ENCODE measurements at places on chromosomes 13 and 19.

DNA sequence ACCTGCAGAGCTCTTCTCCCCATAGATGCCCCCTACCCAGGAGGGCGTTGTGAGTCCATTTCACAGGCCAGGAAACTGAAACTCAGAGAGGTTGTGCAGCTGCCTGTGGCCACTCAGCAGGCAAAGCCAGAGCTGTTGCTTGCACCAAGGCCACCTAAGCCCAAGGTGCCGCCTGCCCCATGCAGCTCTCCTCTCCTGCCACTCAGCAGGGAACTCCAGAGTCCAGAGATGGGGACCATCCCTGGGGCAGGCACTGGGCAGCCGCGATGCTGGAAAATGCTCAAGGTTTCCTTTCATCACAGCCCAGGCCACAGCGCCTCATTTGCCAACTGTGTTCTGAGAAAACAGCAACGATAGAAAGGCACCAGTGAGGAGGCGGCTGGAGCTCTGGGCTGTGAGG lies 41.0 kb upstream of the PEPD start:
- DNase-seq, result no peak

GRCh38 chr13:60312851-60313505 lies 84.0 kb upstream of the TDRD3 start:
- DNase-seq, result no peak

DNA sequence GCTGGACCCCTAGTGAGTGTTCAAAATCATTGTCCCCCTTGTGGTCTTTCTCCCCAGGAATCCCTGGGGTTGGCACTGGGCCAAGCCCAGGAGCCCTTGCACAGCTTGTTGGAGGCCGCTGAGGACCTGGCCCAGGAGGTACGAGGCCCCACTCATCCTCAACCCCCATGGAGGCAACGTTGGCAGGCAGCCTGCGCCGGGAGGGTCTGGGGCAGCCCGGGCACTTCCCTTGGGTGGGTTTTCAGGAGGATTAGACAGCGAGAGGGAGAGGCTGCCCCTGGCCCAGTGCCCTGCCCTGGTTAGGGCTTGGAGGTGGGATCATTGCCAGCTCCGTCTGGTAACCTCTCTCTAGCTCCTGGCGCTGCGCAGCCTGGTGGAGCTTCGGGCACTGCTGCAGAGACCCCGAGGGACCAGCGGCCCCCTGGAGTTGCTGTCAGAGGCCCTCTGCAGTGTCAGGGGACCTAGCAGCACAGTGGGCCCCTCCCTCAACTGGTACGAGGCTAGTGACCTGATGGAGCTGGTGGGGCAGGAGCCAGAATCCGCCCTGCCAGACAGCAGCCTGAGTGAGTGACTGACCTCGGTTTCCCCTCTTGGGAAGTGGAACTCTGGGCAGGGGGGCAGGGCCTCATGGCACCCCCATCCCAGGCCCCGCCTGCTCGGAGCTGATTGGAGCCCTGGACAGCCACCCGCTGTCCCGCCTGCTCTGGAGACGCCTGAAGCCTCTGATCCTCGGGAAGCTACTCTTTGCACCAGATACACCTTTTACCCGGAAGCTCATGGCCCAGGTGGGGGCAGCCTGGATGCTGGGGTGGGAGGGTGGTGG lies 3.0 kb downstream of the ABCA7 start:
- peak; percentile 74 for DNase-seq

DNA sequence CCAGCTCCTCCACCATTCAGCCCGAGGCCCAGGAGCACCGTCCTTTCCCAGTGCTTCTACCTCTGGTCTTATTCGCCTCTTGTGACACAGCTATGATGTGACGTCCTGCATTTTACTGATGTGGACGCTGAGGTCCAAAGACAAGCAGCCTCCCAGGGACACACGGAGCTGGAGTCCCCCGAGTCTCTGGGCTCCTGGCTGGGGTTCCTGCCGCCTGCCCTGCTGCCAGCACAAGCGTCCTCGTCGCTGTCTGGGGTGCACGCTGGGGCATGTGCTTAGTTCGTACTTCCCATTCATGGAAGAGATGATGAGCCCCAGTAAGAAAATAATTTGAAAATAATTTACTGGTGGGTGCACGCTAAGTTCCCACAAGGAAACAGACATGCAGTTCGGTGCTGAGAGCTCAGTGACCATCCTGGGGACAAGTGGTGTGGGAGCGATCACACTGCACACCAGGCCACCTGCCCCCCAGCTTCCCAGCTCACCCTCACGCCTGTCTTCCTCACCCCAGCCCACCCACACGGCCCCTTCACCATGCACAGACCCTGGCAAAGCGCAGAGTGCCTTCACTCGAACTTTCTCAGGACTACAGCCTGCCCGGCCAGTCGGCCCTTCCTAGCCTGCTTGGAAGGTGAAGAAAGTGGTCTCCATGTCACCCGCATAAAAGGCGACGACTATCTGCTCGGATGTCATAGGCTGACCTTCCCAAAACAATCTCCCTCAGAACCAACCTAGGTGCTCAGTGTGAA lies 14.2 kb upstream of the CFAP97D2 start:
- DNase-seq, result peak; percentile 17

- no peak for DNase-seq
Observed at GRCh38 chr13:111324736-111325135, 4.3 kb downstream of the TEX29 start.

Data from mucosa of descending colon (tissue), 3 donors.